ENCODE measurements at places on chromosomes 16 and 17. TPM values are rescaled to one million over a fixed set of nuclear protein-coding genes. Genes with fewer than 3 reads are reported as not detected.

GRCh38 chr17:70677783-70678647 lies 508.7 kb downstream of the KCNJ2 start:
- DNase-seq: peak; percentile 21

DNA sequence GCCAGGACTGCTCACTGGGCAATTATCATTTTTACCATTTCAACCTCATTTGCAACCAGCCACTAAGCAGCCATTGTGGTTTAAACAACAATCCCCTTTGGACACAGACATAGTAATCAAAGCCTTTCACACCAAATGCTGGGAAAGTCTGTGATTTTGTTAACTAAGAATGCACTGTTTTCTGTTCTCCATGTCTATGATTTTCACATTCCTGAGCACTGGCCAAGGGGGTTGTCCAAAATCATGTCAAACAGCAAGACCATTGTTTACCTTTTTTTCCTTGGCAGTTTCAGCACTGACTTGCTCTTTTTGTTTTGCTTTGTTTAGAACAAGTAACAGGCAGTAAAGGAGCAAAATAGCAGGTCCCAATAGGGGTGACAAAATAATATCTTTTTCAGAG lies 106.3 kb upstream of the SIAH1 start:
- no peak for DNase-seq

GRCh38 chr16:68265078-68265920 lies 973 bp downstream of the SLC7A6 start:
- DNase-seq: no peak

GRCh38 chr16:49876716-49877129 lies 20.8 kb upstream of the ZNF423 start:
- DNase-seq: peak; percentile 74

GRCh38 chr17:55768936-55769624 lies 18.2 kb downstream of the PCTP start:
- no peak for DNase-seq

DNA sequence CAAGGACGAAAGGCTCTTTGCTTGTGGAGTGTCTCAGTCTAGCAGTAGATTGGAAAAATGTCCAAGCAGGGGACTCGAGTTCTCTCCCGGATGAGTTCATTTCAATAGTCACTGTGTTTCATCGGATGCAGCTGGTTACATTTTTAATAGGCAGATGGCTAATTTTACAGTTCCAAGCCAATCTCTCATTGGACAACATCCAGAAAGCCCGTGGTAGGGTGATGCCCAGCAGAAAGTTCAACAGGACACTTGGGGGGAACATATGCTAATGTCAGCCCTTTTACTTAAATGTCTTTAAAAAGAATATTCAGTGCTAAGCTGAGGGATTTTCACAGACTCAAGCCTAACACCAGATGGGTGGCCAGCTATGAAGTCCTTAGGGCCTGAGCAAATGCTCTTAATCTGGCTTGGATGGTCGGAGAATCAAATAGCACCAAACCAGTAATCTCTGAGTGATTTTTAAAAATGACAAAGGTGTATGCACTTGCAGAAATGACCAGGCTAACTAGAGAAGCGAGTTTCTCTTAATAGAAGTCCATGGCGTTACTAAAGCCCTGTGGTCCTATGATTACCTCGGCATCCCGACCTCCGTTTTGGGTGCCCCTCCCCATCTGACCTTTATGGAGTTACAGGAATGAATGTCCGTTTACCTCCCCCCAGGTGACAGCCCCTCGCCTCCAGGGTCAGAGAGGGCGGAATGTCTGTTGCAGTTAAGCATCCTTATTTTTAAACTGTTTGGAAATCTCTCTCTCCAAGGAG lies 289.2 kb upstream of the SALL1 start:
- no peak for DNase-seq

DNA sequence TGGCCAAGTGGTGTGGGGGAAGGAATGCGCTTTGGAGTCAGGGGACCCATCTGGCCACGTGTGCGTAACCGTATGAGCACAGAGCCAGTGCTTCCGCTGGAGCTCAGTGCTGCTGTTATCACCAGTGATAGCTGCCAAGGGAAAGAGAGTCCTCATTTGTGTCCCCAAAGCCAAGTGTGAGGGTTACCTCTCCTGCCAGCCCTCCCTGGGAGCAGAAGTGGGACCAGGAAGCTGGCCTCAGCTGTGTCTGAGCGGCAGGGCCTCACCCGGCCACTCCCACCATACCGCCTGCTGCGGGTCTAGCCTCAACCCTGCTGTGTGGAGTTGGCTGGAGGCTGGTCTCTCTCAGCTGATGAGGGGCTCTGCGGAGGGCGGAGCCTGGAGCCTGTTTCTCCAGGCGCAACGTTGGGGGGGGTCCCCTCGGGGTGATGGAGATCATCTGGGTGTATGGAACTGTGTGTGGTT lies 44.5 kb downstream of the MEAK7 start:
- no peak for DNase-seq

The PHAF1 gene
- polyA plus RNA-seq: 29.3 TPM

The ASPSCR1 gene
- polyA plus RNA-seq: 25.3 TPM

The GUCY2D gene
- 0.45 TPM for polyA plus RNA-seq

The TEX19 gene
- polyA plus RNA-seq: not detected
